NCI-H524 treated with DMSO at 0.1 percent for 48 hours (cell line): ENCODE measurements at places on chromosomes 11 and 22.

DNA sequence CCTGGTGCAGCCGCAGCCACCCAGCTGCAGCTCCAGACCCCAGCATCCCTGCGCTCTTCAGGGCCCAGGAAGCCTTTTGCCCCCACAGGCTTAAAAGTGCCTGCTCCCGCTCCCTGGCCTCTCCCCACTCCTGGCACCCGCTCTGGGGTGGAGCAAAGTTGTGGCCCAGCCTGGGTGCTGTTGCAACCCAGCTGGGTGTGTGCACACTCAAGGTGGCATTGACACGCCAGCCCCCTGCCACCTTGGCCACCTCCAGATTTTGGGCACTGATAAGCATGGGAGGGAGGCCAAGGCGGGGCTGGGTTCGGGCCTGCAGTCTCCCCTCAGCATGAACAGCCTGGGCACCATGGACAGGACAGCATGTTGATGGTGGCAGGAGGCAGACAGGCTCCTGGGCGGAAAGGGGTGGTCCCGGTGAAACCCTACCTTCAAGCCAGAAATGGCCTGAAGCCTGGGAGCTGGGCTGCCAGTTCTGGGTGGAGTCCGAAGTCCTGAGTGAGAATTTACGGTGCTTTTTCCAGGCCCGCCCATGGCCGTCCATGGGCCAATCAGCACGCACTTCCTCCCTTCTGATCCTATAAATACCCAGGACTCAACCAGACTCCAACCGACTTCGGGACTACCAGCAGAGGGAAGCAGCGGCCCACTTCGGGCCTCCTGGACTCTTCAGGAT lies 23.6 kb upstream of the RNASEH2C start:
- no peak for DNase-seq

DNA sequence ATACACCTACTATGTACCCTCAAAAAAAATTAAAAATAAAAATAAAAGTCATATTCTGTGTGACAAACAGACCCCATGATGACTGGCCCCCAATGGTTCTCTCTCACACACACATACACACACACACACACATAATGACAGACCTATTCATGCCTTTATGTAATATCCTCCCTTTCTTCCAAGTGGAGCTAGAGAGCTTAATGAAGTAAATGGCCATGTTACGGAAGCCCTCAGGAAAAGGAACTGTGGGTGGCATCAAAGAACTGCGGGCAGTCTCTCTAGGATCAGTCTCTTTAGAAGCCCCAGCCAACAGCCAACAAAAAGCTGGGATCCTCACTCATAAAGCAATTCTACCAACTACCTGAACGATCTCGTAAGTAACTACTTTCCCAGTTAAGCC lies 125.5 kb downstream of the SIK3 start:
- DNase-seq: no peak

DNA sequence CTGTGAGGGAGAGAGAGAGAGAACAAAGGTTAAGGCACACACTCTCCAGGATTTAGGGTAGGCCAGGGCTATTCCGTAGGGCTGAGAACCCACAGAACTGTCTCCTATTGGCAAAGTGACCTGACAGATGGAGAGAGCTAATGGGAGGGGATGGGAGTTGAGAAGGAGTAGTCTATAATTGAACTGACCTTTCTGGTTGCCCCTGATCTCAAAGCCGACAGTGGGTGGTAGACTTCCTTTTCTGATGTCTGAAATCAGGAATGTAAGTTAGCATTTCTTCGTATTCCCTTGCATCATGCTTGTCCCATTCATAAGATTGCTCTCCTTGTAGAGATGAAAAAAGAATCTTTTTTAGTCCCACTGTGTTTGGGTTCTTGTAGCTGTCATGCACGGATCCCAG lies 210.1 kb downstream of the NTM start:
- no peak for DNase-seq

DNA sequence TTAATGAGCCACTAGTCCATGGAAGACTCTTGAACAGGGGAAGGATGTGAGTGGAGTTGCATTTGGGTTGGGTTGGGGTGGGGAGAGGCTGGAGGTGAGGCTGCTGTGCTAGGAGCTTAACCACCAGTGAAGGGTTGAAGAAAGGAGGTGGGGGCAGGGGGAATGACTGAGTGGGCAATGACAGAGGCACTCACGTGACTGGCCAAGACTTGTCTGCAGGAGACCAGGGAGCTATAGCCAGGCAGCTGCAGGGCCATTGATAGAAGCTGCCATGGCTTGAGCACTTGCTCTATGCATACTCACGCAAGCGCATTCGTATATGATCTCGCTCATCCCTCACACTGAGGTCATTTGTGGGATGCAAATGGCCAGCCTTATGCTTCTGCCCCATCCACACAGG lies 4.0 kb downstream of the LMO2 start:
- DNase-seq: no peak

DNA sequence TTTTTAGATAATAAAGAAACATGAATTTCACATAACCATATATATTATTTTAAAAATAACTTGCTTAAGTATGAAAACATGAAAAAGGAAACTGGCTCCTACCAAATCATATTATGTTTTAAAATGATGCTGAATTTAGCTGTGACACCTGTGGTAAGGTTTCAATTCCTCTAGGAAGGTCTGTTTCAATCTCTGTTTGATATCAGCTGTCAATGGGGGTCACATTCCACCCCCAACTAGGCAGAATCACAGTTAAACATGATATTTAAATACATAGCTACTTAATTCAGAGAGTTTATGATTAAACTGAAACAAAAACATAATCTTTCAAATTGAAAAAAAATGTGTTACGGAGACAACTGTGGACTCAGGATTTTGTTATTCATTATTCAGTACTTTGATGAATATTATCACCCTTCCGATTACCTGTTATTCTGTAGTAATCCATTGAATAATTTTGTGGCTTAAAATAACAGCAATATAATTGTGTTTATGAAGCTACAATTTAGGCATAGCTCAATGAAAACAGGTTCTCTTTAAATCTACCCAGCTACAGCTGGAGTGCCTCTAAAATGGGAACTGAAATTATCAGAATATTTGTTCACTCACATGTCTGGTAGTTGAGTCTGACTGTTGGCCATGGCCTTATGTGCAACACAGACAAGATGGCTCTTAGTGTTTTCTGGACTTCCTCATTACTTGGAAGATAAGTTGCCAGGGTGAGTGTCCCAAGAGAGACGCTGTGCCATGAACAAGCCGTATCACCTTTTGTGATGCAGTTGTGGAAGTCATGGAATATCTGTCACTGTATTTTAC lies 244.6 kb upstream of the ANO3 start:
- DNase-seq: no peak

DNA sequence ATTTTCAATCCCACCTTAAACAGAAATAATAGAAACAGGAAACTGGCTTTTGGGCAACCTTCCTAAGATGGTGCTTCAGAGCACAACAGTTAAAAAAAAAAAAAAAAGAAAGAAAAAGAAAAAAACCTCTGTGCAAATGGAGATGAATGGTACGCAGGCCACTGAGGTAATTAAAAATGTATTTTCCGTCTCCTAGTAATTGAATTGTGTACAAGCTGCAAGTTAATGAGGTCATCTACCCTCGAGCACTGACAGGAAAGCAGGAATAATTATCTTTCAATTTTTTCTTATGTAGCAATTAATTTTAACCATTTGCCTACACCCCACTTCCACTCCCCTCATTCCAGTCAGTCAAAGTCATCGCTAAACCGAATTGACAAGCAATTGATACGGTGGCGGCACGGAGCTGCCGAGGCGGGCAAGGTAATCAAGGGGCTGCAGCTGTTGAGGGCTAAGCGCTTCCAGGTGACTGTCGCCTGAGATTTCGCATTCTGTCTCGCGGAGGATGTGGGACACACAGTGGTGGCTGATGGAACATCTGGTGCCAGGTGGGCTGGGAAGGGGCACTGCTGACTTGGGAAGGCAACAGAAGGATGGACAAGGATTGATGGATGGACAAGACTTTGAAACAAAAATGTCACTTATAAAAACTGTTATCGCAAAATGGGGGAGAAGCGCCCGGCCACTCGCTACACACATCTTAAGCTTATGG lies 109.4 kb downstream of the RCN1 start:
- DNase-seq: no peak

DNA sequence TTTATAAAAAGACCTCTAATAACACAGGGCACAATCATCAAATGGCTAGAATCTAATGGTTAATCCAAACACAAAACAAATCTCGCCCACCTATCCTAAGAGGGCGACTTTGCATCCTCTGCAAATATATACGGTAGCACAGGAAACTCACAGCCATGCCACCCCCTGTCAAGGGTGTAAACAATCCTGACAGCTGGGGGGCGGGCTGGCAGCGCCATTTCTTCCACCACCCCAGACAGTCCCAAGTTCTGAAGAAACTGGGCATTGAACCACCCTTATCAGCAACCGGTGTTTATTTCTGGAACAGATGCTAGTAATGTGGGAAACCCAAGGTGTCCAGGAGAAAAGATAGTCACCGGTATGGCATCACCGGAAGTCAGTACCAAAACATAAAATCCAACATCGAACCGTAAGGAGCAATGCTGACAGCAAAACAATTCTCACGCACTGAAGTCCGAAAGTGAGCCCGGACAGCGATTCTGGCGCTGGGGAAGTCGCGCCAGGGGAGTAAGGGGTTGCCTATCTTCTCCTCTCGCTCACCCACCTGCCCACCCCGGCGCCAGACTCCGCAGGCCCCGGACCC lies 825 bp downstream of the FBXO3 start:
- DNase-seq: no peak

DNA sequence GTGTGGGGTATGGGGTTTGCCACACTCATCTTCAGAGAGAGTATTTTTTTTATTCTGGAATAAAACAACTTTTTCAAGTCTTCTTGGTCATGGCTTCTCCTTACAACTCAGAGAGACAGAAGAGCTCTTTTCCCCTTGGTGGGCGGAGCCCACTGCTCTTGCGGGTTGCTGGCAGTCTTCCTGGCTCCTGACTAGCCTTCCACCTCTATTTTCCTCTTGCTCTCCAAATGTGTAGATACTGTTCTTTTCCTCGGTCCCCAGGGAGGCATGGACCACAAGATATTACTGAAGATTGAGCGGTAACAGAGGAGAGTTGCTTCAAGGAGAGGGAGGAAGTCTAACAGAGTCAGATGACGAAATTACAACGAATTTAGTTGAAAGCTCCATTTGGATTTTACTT lies 210.6 kb downstream of the NTM start:
- DNase-seq: no peak
